Activated naive CD4-positive, alpha-beta T cell treated with anti-CD3 and anti-CD28 coated beads, Interleukin-2, amount 50 U/mL, for 72 hours (primary cell): ENCODE measurements at places on chromosomes 13 and 19.

DNA sequence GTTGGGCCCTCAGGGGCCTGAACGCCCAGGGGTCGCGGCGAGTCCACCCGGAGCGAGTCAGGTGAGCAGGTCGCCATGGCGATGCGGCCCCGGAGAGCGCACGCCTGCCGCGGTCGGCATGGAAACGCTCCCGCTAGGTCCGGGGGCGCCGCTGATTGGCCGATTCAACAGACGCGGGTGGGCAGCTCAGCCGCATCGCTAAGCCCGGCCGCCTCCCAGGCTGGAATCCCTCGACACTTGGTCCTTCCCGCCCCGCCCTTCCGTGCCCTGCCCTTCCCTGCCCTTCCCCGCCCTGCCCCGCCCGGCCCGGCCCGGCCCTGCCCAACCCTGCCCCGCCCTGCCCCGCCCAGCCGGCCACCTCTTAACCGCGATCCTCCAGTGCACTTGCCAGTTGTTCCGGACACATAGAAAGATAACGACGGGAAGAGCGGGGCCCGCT is at the start of gene CCNA1:
Gene CCNA1 (plus strand): TSS at position 390 of the 439 bp plus-strand sequence. CDS start 562 bp downstream, outside the sequence.
- DNase-seq = no peak

DNA sequence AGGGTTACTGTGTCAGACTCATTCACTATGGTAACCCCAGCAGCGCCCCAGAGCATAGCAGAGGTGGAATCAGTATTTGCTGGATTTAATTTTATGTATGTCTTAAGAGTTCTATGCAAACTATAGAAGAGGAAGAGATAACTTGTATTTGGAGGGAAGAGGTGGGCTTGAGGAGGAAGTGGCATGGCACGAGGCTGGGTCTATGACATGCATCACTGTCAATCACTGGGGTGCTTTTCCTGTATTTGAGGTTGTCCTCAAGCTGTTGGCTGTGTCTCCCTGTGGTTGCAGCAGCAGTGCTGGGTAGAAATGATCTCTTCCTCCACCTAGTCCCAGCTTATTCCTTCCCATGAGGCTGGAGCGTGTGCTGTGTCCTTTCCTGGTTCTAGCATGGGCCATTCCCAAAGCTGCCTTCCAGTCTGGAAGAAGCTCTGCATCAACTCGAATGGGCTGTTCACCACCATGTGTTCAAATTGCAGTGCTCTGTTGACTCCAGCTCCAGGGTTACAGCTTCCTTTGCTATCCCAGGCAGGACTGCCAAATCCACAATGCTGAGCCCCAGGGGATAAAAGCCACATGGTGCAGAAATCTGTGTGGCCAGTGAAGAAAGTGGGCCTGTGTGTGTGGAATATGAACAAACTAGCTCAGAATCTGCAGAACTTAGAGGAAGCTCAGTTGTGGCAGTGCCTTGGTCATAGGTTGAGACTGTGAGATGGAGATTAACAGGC is 73.1 kb upstream of the MTIF3 start:
- DNase-seq = no peak

DNA sequence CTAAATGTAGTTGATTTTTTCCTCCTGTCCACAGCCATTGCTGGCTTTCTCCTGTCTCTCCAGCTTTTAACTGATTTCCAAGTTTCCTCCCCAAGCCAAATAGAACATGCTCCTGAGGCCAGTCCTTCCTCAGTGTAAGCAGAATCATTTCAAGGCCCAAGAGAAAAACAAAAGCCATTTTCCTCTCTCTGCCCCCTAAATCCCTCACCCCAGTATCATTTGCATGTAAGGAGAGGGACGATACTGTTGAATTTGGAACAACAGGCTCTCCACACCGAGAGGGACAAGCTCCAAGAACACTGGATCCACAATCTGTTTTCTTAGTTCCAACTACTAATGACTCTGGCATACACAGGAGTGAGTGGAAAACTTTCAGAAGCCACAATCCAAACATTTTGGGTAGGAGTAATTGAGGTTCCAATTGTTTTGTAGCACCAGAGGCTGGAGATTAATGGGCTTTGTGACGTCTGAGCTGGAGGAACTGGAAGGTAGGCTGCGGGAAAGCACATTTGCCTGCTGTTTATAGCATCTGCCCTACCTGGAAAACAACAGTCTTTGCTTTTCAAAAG is 156.8 kb downstream of the FLT1 start:
- DNase-seq = no peak

GRCh38 chr13:77329911-77330584 is 3.2 kb upstream of the MYCBP2 start:
- DNase-seq = no peak

- no peak for DNase-seq
These were observed 203.4 kb downstream of the NDFIP2 start for GRCh38 chr13:79684371-79684770.

GRCh38 chr19:1324806-1325567 is 39.3 kb downstream of the EFNA2 start:
- no peak for DNase-seq
